ENCODE measurements at places on chromosomes 1 and 21.

GRCh38 chr1:154736841-154737240 is 128.9 kb upstream of the ADAR start:
- no peak for DNase-seq

DNA sequence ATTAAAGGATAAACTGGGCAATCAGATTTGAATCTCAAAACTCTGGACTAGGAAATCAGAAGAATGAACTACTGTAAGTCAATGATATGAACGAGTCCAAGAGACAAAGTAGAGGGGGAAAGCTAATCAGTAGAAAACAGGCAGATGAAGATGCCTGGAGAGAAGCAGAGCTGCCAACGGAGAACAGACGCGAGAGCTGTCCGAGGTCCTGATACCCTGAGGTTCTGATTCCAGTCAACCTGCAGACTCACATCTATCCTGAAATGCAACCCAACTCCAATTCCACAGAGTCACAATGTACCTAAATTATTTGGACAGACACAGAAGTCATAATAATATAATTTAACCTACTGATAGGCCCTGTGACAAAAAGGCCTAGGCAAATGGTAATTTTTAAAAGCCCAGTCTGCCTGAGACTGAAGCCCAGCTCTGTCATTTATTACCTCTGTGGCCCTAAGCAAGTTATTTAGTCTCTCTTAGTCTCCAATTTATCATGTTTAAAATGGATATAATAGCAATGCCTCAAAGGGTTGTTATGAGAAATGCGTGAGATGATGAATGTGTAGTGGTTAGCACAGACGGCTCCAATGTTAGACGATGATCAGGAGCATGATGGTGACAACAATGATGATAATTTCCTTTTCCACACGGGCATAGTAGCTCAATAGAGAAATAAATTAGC is 33.4 kb downstream of the RGS7 start:
- no peak for DNase-seq

DNA sequence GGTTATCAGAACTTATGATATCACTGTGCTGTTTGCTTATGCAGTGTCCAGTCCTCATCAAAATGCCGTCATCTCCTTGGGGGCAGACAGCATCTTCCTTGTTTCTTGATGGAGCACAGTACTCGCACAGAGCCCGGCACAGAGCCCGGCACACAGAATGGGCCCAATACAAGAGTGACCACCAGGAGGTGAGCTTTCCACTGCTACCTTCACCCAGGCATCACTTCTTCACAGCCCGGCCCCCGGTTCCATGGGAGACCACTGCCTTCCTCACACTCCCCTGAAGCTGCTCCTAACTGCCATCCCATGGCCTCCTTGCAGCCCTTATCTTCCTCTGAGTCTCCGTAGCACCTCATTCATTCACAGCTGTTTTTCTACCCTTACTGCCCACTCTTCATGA is 94.0 kb downstream of the TNR start:
- DNase-seq: no peak

DNA sequence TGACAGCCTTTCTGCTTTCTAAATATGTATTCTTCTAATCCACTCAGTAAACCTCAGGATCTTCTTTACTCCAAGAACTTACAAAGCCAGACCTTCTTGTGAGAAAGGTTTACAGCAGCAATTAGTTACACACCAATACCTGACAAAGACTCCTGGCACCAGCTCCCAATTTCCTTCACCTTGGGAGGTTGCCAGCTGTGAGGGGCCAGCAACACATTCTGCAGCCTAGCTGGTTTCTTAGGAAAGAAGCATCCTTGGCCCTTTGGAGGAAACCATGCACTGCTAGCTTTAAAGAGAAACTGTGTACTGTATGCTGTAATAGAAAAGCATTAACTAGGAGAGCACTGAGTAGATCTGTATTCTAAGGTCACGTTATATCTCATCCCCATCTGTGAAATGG is 10.8 kb downstream of the FYB2 start:
- DNase-seq: no peak

GRCh38 chr1:201245082-201245481 is 38.2 kb upstream of the PKP1 start:
- no peak for DNase-seq

DNA sequence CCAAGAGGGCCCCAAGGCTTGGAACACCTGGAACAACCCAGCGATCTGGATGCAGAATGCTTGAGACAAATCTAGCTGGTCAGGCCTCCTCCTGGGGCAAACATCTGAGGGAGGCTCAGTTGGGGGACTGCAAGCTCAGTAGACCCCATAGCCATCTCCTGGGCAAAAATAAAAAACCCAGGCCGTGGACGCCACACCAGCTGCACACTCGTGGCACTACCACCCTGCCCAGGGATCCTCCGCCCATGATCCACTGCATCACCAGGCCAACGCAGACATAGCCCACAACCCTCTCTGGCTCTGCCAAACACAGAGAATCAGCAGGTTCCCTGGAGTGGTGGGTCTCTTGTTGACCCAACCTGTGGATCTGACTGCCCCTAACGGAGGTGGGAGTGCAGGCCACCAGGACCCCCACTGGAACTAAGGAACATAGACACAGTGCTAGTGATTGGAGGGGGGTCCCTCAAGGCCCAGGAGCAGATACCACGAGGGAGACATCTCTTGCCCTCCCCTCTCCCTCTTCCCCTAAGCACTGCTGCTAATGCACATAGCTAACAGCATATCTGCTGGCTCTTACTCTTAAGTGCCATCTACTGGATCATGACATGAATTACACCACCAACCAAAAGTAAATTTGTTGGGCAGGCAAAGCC is 147.2 kb downstream of the CHD1L start:
- DNase-seq: peak; percentile 2

DNA sequence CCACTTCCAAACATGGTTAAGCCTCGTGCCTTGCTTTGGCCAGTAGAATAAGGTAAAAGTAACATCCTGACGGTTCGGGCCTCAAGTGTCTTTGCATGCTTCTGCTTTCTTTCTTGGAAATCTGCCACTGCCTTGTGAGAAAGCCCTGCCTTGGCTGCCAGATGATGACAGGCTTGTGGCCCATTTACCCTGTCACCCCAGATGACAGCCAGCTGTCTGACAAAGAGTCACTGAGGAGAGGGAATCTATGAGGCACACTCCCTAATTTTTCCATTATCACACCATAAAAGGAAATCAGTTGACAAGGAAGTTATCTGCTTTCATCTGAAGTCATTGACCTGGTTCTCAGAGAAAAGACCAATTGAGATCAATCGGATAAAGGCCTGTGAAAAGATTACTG is 199.8 kb downstream of the USH2A start:
- DNase-seq: no peak

DNA sequence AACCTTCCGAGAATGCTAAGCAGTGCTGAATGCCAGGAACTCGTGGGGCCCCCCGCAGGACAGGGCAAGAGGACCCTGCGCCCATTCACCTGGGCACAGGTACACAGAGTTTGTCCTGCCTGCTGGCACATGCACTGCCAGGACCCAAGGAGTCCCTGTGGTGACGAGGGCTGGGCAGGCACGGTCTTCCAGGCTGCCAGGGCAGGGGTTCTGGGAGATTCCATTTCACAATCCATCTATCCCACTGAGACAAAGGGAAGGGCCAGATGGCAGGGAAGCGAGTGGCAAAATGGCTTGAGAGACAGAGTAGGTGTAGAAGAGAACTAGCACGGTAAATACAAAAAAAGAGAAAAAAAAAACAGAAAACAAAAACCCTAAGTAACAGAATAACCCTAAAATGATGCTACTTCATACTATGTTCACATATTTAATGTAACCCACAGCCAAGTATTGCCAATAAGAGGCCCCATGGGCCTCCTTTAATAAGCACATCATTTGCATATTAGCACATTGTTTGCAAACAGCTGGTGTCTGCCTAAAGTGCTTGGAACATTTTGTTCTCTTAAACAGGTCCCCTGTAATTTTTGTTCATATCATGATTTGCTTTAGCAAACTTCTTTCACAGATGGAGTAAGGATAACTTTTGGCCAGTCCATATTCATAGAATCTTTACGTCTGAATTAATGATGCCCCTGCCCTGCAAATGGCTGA is 83.8 kb downstream of the STUM start:
- DNase-seq: no peak

GRCh38 chr1:56806804-56807203 is 12.4 kb downstream of the FYB2 start:
- no peak for DNase-seq

DNA sequence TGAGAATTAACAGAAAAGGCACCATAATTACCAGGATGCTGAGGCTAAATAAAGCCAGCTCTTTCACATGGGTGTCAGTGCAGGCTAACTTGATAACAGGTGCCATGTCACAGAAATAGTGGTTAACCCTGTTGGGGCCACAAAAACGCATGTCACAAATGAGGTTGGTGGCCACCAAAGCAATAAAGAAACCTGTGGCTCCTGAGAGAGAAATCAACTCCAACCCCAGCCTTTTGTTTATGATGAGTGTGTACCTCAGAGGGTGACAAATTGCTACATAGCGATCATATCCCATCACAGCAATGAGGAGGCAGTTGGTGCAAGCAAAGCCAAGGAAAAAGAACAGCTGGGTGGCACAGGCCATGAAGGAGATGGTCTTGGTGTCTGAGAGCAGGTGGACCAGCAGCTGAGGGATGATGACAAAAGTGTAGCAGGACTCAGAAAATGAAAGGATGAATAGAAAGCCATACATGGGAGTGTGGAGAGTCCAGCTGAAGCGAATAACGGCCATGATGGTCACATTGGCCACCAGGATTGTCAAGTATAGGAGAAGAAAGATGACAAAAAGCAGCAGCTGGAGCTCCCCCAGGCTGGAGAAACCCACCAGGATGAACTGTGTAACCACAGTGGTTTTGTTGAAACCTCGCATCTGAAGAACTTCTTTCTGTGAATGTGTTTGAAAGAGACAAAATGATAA is at the start of gene OR10T2:
TSS of gene OR10T2 (minus strand) at position 649 of the 697 bp plus-strand sequence. CDS start at position 649, 0 bp downstream.
- no peak for DNase-seq
